ENCODE measurements at places on chromosomes 16 and 17.
A peak's percentile ranks its signal among the peaks of the same experiment; 100 is the strongest.

GRCh38 chr17:83190601-83191387 is 111.4 kb downstream of the METRNL start:
- H3K4me1 ChIP-seq, result no peaks in the 10 kb centered on the region
- H3K4me3 ChIP-seq, result no peak overlapping the region
- no peak for DNase-seq
- H3K36me3 ChIP-seq, result no peaks in the 10 kb centered on the region
- H3K27me3 ChIP-seq, result no peaks in the 10 kb centered on the region
- H3K27ac ChIP-seq, result no peak overlapping the region

GRCh38 chr17:79108232-79108850 is 33.7 kb downstream of the ENGASE start:
- H3K27ac ChIP-seq, result no peak overlapping the region
- no peak for DNase-seq
- H3K4me1 ChIP-seq, result no peaks in the 10 kb centered on the region
- no peaks in the 10 kb centered on the region for H3K36me3 ChIP-seq
- H3K4me3 ChIP-seq, result no peak overlapping the region
- H3K27me3 ChIP-seq, result peaks cover 50% of the 10 kb centered on the region

DNA sequence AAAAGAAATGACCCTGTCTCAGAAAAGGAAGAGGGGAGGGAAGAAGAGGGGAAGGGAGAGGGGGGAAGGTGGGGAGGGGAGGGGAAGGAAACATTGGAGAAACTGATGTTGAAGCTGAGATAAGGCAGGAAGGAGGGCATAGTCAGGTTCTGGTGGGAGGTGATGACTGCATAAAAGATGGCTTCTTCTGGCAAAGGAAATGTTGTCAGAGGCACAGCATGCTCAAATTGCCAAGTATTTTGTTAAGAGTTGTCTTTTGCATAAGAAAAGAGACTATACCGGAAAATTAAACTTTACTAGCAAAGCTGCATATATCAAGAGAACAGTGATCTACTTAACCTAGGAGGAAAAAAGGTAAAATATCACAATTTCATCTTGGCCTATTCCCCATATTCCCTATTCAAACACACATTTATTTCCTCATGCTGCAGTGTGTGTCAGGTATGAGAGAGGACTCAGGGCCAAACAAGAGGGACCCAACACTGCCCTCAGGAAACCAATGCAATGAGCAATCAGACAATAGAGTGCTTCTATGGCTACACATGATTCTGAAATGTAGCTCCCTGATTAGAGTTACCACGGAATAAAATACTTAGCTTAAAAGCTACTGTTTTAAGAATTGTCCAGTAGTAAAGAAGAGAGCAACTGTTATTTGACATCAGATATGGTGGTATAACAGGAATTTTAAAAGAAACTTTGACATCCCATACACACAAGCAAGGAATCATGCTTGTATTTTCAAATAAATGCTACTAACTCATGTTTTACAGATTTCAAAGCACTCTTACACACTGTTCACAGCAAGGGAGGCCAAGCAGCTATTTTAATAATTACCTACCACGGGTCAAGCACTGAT is 80.9 kb downstream of the PARN start:
- no peaks in the 10 kb centered on the region for H3K27me3 ChIP-seq
- H3K36me3 ChIP-seq, result peaks cover 12% of the 10 kb centered on the region
- H3K4me1 ChIP-seq, result no peaks in the 10 kb centered on the region
- DNase-seq, result no peak

- peaks cover 18% of the 10 kb centered on the region for H3K4me1 ChIP-seq
- no peak for DNase-seq
- no peak overlapping the region for H3K27ac ChIP-seq
Observed at GRCh38 chr17:80105762-80106161, 4.4 kb downstream of the GAA start.

- no peak for DNase-seq
- H3K36me3 ChIP-seq, result no peaks in the 10 kb centered on the region
- no peak overlapping the region for H3K27ac ChIP-seq
- H3K27me3 ChIP-seq, result no peaks in the 10 kb centered on the region
- H3K4me3 ChIP-seq, result no peak overlapping the region
Observed at GRCh38 chr16:65487231-65487630, 365.4 kb upstream of the CDH11 start.

DNA sequence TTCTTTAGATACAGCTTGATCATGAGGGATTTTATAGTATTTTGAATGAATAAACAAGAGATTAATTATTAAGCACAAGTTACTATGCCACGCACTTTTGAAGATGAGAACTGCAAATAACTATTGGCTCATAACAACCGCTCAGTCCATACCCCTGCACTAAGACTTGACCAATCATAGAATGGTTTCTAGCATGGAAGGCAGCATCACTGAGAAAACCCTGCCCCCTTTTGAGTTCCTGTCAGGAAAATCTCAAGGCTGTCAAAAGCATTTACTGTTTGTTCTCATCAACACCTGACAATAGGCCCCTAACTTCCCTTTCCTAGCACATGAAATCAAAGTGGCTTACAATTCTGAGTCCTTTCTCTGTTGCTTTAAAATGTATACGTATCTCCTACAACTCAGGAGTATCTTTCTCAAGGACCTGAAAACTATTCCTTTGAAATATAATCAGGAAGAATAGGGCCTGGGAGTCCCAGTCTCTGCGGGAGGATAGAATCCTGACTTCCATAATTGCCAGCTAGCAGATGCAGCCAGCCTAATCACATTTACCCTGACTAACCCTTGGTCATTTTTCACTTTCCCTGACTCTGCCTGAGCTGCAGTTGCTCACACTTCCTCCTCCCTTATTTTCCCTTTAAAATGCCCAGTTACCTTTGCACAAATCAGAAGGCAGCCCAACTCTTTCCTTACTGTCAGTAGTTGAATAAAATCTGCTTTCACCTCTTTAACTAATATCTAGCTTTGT is 9.1 kb upstream of the MMD start:
- H3K27me3 ChIP-seq, result no peaks in the 10 kb centered on the region
- DNase-seq, result no peak
- H3K36me3 ChIP-seq, result no peaks in the 10 kb centered on the region
- H3K4me3 ChIP-seq, result no peak overlapping the region
- H3K4me1 ChIP-seq, result no peaks in the 10 kb centered on the region

- no peak overlapping the region for H3K27ac ChIP-seq
- H3K27me3 ChIP-seq, result no peaks in the 10 kb centered on the region
- no peaks in the 10 kb centered on the region for H3K36me3 ChIP-seq
- DNase-seq, result no peak
Observed at GRCh38 chr17:52134641-52135040, 23.9 kb downstream of the CA10 start.

- no peaks in the 10 kb centered on the region for H3K36me3 ChIP-seq
- H3K4me3 ChIP-seq, result no peak overlapping the region
- H3K4me1 ChIP-seq, result no peaks in the 10 kb centered on the region
- H3K27ac ChIP-seq, result no peak overlapping the region
- no peak for DNase-seq
Observed at GRCh38 chr17:69962436-69962995, 112.5 kb upstream of the KCNJ16 start.

GRCh38 chr17:48051706-48052486 is 3.7 kb downstream of the NFE2L1 start:
- no peak overlapping the region for H3K4me3 ChIP-seq
- no peak for DNase-seq
- H3K27me3 ChIP-seq, result no peaks in the 10 kb centered on the region

- DNase-seq, result no peak
- H3K27me3 ChIP-seq, result peaks cover 17% of the 10 kb centered on the region
- peaks cover 3% of the 10 kb centered on the region for H3K4me1 ChIP-seq
- no peaks in the 10 kb centered on the region for H3K36me3 ChIP-seq
Observed at GRCh38 chr16:67170168-67170948, at the start of gene NOL3. Gene NOL3 (plus strand): TSS chr16:67170538.

DNA sequence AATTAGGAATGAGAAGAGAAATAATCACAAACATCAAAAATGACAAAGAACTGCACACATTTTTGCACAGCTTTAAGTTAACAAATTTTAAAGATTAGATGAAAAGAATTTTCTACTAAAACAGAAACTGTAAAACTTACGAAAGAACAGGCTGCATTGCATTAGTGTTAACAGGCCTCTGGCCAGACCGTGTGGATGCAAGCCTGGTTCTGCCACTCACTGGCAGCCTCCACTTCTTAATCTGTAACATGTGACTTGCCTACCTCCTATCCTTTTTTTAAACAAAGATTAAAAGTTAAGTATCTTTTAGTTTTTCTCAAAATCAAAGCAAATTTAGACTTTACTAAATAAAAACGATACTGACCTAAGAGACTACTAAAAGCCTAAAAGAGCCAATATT is 37.5 kb downstream of the CREBBP start:
- H3K27ac ChIP-seq, result no peak overlapping the region
- DNase-seq, result no peak
- peaks cover 7% of the 10 kb centered on the region for H3K4me1 ChIP-seq
- H3K36me3 ChIP-seq, result peaks cover 15% of the 10 kb centered on the region
- H3K4me3 ChIP-seq, result no peak overlapping the region

DNA sequence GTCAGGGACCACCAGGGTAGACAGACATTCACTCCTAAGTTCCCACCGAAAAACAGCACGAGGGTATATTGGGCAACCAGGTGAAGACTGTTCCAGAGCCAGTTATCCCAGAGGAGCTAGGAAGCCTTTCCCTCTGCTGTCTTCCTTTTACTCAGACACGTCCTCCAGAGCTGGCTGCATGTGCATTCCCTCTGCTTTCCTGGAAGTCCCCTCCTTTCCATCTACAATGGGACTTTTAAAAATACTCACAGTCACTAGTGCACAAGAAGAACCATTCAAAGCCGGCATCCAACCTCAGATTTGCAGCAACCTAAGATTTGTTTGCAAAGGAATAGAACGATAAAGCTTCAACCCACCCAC is 32.5 kb upstream of the CRISPLD2 start:
- H3K4me3 ChIP-seq, result no peak overlapping the region
- H3K27ac ChIP-seq, result no peak overlapping the region
- H3K4me1 ChIP-seq, result no peaks in the 10 kb centered on the region

GRCh38 chr16:53537626-53538025 is 34.6 kb upstream of the AKTIP start:
- no peak for DNase-seq
- H3K4me1 ChIP-seq, result peaks cover 32% of the 10 kb centered on the region
- peaks cover 12% of the 10 kb centered on the region for H3K27me3 ChIP-seq
- no peak overlapping the region for H3K4me3 ChIP-seq
- H3K36me3 ChIP-seq, result no peaks in the 10 kb centered on the region

DNA sequence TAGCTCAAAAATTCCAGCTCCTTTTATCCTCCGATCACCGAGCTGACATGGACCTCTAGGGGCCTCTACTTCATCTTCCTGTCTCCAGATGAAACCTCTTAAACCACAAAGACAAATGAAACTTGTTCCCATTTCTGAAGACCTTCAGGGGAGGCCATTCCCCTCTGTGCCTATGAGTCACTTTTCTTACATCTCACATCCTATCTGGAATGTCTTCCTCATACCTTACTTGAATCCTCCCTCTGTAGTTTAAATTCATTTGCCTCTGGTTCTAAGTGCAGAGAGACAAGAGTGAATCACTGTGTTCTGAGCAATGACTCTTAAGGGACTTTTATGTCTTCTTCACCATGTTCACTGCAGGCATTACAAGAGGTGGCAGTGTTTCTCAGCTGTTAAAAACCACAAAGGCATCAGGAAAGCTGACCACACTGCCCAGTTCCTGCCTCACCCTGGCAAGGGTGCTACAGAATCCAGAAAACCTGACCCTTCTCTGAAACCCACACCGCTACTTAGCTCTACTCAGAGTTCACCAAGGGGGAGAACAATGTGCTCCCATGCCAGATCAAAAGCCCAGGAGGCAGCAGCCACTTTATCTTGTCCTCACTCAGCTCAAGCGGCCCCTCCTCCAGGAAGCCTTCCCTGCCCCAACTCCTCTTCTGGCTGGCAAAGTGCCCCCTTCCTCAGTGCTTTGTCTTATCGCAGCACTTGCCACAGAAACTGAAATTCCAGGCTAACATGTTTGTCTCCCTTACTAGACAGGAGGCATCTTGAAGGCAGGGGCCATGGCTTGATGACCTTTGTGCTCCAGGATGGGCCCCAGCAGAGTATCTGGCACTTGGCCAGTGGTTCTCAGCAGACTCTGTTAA is 6.4 kb downstream of the CUEDC1 start:
- peaks cover 2% of the 10 kb centered on the region for H3K4me1 ChIP-seq
- no peaks in the 10 kb centered on the region for H3K27me3 ChIP-seq
- H3K36me3 ChIP-seq, result no peaks in the 10 kb centered on the region
- no peak for DNase-seq
- H3K4me3 ChIP-seq, result no peak overlapping the region

- H3K4me3 ChIP-seq, result no peak overlapping the region
- H3K36me3 ChIP-seq, result no peaks in the 10 kb centered on the region
- peak overlapping the region; percentile 60 for H3K27ac ChIP-seq
Observed at GRCh38 chr17:59845595-59846393, 46.9 kb downstream of the TUBD1 start.

DNA sequence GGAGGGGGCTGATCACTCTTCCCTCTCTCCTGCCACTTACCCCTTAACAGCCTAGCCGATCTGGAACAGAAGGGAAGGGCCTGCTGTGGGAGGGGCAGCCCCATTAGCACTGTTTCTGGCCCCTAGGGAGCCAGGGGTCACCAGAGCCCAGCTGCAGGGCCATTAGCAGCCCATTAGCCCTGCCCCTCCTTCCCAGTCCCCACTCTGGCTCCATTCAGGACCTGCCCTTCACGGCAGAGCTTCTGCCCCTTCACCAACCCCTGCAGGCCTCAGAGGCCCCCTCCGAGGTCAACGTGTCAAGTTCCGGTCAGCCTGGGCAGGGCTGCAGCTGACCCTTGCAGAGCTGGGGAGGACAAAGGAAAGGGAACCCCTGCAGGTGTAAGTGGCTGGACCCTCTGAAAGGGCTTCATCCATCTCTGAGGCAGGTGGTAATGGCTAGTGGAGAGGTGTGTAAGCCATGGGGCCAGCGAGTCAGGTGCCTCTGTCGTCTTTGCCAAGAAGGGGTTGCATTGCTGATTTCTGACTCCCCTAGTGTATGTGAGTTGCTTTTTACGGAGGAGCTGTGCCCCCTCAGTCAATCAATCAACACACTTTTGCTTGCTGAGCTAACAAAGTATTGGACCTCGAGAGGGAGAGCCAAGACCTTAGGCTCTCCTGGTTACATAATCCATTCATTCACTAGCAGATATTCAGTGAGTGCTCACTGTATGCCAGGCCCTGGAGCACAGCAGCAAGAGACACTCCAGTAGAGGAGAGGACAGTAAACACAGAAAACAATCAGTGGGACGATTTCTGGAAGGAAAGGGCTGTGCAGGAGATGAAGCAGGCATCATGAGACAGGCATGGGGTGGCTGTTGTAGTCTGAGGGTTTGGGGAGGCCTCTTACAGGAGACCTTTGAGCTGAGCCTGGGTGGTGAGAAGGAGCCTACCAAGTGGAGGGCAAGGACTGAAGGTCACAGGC is 18.2 kb upstream of the KCNJ12 start:
- DNase-seq, result no peak
- no peaks in the 10 kb centered on the region for H3K36me3 ChIP-seq
- no peak overlapping the region for H3K27ac ChIP-seq
- H3K27me3 ChIP-seq, result no peaks in the 10 kb centered on the region
- no peaks in the 10 kb centered on the region for H3K4me1 ChIP-seq
- H3K4me3 ChIP-seq, result no peak overlapping the region

GRCh38 chr17:44900894-44901293 is 1.6 kb upstream of the EFTUD2 start:
- H3K4me3 ChIP-seq, result no peak overlapping the region
- H3K4me1 ChIP-seq, result peaks cover 24% of the 10 kb centered on the region
- H3K27ac ChIP-seq, result no peak overlapping the region

GRCh38 chr17:36590082-36590481 is 1.6 kb upstream of the DHRS11 start:
- H3K27ac ChIP-seq, result no peak overlapping the region
- H3K4me1 ChIP-seq, result peaks cover 2% of the 10 kb centered on the region
- no peak for DNase-seq
- no peak overlapping the region for H3K4me3 ChIP-seq

Data from T-cell (primary cell).